ENCODE measurements at places on chromosomes 6 and 20.

GRCh38 chr20:18314786-18315406, 26.6 kb downstream of the ZNF133 start:
- no peak for DNase-seq

GRCh38 chr6:35573495-35574110, 60.9 kb upstream of the TULP1 start:
- no peak for DNase-seq

GRCh38 chr20:44112889-44113617, 73.9 kb downstream of the JPH2 start:
- no peak for DNase-seq

- DNase-seq = peak; percentile 47
Measured at GRCh38 chr6:38567436-38567835, 72.3 kb downstream of the BTBD9 start.

- DNase-seq = no peak
Measured at GRCh38 chr20:51318058-51318949, 224.2 kb downstream of the NFATC2 start.

DNA sequence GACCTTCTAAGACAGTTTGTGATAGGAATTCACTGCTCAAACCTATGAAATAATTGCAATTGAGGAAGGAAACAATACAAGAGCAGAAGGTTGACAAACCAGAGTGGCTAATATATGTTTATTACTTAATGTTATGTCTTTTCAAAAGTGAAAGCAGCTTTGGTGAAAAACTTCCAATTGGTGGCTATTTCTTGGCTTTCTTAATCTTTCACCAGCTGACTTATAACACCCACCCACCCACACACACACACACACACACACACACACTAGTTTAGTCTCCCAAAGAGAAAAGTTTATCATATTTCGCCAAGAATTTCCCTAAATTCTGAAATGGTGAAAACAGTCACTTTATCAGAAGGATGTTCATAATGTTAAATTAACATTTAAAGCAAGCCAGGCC, 583.5 kb downstream of the EYS start:
- no peak for DNase-seq

- DNase-seq = no peak
Measured at GRCh38 chr20:46810448-46811223, 84.0 kb upstream of the EYA2 start.

DNA sequence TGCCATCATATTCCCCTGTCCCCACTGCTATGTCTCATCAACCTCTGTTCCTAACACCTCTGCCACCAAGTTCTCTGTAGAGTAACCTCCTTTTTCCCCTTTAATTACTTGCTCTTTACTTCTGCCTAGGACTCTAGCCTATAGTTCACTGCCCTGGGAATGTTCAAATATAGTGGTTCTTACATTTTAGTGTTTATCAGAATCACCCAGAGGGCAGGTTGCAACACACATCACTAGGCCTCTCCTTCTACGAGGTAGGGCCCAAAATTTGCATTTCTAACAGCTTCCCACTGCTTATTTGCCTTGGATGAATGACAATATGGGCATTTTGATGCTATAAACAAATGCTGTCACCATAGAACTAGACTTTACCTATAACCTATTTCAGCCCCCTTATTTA, 23.1 kb upstream of the C6orf141 start:
- no peak for DNase-seq

DNA sequence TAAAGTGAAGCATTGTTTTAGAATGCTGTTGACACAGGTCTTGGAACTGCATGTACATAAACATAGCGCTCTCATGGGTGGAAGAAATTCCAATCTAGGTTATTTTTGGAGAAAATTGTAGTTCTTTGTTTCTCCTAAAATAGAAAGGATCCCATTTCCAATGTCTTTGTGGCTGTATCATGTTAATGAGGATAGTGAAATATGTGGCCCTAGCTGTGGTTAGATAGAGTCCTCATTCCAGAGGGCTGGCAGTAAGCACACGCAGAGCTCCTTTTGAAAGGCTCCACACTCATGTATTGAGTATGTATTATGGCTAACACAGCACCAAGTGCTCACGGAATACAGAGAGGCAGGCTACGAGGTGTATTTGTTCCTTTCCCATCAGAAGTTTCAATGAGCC, 60.9 kb downstream of the SNRNP48 start:
- DNase-seq = no peak

- no peak for DNase-seq
Measured at GRCh38 chr6:7139835-7140470, 32.2 kb downstream of the RREB1 start.

- no peak for DNase-seq
Measured at GRCh38 chr20:6081236-6081635, 27.4 kb upstream of the LRRN4 start.

- DNase-seq = no peak
Measured at GRCh38 chr6:168387911-168388310, 53.1 kb upstream of the SMOC2 start.

GRCh38 chr6:124775121-124775520, 187.1 kb upstream of the RNF217 start:
- no peak for DNase-seq

DNA sequence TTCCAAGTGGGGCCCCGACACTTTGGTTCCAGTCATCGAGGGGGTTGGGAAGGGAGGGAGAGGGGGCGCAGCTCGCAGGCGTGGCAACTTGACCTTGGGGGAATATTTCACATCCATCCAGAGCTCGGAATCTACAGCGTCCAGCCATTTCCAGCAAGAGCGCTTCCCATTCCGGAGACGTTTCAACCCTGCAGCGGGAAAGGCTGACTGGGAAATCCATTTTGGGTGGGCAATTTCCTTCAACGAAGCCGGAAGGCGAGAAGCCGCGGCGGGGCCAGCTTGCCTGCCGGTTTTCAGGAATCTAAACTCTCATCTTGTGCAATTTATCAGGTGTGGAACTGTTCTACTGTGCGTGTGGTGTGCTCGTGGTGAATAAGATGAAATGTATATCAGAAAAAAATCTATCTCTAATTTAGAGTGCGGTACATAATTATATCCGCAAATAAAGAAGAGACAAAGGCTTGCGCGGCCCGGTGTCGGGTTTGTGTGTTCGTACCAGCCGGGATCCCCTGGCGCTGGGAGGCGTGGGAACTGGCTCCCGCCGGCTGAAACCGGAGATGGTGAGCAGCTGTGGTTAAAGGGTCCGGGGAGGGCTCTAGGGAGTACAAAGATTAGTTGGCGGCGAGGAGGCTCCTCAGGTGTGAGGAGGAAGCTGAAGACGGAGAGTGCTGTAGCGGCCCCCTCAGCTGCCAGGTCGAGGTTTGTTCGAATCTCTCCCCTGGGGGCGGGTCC, 4.8 kb downstream of the SLC32A1 start:
- no peak for DNase-seq

DNA sequence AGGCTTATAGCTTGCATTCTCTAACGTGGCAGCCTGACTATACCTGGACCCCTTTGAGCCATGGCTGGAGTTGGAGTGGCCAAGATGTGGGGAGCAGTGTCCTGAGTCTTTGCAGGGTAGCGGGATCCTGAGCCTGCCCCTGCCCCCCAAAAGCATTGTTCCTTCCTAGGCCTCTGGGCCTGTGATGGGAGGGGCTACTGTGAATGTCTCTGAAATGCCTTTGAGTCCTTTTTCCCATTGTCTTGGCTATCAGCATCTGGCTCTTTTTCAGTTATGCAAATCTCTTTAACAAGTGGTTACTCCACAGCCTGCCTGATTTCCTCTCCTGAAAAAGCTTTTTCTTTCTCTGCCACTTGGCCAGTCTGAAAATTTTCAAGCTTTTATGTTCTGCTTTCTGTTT, 17.0 kb upstream of the PRL start:
- no peak for DNase-seq

GRCh38 chr20:18541741-18542140, 25.5 kb upstream of the SMIM26 start:
- no peak for DNase-seq

- no peak for DNase-seq
Measured at GRCh38 chr20:3681931-3682781, at the start of gene ADAM33. Gene ADAM33, minus strand, starts transcription at chr20:3682010. Its CDS starts 6 bp downstream, at chr20:3682004.

DNA sequence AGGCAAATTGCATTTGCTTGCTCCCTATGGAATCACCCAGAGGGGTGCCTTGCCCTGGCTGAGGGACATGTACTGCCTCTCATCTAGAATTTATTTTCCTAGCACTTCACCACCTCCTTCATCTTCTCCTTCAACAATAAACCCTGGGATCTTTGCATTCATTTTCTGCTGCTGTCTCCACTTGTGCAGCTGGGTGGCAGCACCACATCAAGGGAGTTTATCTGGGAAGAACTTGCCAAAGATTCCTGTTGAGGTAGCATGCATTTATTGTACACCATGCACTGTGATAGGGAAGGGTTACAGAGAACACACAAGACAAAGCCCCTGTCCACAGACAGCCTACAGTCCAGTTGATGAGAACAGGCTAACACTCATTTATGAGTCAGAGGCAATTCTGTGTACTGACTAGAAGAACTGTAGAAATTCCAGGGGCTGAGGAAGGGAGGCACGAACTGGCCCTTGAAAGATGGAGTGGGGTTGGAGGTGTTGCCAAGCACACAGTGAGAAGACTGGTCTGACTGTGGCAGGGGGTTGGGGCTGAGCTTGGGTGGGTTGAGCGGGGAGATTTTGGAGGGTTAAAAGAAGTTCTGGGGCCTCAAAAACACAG, 17.5 kb downstream of the C20orf173 start:
- no peak for DNase-seq

GRCh38 chr6:34928695-34929094, 39.6 kb downstream of the ANKS1A start:
- DNase-seq = no peak

DNA sequence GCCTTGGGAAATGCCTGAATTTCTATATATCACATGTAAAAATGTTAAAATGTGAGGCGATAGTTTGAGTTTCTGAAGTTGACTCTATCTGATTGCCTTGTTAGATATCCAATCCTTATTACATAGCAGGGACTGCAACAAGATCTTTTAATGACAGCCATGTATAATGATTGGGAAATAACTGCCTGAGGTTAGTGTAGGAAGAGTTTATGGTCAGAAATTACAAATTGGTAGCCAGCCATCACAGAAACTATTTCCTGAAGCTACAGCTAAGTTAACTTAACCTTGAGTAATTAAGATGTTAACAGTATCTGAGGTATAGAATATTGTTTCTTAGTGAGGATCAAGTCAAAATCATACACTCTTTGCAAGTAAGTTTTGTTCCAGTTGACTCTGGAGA, 41.0 kb downstream of the AKIRIN2 start:
- DNase-seq = no peak

DNA sequence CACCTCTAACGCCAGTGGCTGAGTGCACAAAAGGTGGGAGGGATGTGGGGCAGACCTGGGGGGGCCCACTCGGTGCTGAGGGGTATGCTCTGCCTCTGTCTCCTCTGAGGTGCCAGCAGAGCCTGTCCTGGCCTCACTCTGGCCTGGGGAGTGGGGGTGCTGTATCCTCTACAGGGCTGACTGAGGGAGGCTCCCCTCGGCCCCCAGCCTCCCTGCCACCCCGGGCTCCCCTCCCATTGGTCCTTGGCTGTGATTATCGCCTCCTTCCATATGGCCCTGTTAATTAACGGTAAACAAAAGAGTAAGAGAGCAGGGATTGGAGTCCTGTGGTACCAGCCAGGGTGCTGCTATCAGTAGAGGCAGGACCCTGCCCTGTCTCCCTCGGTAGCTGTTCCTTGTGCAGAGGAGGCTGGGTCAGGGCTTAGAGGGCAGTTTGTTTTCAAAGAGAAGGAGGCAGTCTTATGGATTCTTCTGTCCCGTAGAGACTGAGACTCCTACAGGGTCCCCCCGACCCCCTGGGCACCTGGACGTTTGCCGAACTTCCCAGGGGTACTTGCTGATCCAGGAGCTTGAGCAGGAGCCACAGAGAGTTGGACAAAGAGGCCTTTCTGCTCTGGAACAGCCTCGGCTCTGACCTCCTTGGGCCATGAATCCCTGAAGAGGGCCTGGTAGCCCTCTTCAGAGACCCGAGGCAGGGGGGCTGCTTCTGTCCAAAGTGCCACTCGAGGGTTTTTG, 1.8 kb downstream of the MYT1 start:
- no peak for DNase-seq

DNA sequence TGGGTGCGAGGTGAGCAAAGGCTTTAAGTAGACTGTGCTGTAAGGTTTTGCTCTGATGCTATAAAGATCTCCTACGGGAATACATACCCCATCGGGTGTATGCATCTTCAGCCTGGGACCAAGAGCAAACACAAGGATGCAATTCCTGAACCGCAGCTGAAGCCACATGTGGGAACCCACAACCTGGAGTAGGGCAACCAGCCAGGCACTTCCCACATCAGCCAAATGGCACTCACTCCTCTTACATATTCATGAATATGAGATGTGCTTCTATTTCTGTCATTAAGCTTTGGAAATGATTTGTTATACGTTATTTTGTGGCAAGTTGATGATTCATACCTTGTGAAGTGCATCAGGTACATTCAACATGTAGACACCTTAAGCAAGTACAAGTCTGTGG, 619.2 kb downstream of the C6orf118 start:
- DNase-seq = no peak

DNA sequence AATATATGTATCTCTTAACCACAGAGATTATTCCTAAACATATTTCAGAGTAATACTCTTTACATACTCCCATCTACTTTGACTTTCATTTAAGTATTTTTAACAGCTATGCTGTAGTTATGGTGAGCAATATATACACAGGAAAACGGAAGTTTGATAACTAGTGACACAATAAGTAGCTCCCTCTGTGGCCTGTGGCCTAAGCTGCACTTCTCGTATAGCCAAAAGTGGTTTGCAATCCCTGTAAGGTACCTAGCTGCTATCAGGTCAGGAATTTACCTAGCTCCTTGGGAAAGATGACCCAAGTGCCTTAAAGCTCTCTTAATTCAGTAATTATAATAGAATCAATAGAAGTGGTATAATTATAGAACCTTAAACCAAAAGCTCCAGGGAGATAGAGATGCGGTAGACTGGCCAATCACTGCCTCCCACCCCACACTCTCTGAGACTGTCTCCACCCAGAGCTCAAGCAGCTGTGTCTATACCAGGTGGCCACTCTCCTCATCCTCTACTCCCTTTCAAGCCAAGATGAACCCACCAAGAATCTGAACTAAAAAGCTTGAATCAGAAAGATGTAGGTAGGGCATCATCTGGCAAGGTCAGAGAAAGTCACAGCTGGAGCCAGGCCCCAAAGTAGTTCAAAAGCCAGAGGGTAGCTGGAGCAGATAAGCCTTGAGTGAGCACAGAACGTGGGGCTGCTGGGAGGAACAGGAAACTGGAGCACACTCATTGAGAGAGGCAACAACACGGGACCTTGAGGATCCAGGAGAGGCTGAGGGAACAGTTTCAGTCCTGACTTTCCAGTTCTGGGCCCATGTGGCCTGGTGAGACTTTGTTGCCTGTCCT, 84.9 kb upstream of the ASF1A start:
- no peak for DNase-seq

DNA sequence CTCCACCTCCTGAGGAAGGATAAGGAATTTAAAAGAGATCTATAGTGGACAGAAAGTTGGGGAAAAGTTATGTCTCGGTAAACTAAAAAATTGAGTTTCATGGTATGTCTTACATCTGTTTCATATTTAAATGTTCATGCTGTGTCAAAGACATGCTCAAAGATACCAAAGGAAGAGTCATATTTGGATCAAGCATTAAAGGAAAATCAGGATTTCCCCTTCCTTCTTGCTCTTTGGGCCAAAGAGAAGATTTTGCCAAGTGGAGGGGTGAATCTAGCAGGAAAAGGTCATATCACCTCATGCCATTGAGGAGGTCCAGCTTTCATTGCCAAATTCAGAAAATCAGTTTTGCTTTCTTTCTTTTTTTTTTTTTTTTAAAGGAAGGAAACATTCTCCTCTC, 192.4 kb downstream of the OGFRL1 start:
- no peak for DNase-seq
